Right renal cortex interstitium (tissue), 3 donors: ENCODE measurements at places on chromosomes 3 and 15. TPM values are rescaled to one million over a fixed set of nuclear protein-coding genes. Genes with fewer than 3 reads are reported as not detected.
A peak's percentile ranks its signal among the peaks of the same experiment; 100 is the strongest.

DNA sequence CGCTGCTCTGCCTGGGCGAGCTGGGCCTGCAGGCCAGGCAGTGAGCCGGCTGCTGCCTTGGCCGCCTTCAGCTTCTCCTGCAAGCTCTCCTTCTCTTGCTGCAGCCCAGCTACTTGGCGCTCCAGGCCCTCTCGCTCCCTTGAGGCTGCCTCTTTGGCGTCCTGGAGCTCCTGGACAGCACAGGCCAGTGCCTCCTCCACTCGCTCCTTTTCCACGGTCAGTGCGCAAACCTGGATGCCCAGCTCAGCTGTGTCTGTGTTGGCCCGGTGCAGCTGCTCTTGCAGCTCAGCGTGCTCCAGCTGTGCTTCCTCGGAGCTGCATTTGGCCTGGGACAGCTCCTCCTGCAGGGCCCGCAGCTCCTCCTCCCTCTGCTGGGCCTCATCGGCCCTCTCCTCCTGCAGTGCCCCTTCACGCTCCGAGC is 23.1 kb downstream of the CXCR6 start:
- DNase-seq = peak; percentile 6

- peak; percentile 87 for DNase-seq
Measured at GRCh38 chr15:82046666-82047452, 1.0 kb upstream of the MEX3B start.

The IMPG2 gene
- polyA plus RNA-seq = 0.33 TPM

DNA sequence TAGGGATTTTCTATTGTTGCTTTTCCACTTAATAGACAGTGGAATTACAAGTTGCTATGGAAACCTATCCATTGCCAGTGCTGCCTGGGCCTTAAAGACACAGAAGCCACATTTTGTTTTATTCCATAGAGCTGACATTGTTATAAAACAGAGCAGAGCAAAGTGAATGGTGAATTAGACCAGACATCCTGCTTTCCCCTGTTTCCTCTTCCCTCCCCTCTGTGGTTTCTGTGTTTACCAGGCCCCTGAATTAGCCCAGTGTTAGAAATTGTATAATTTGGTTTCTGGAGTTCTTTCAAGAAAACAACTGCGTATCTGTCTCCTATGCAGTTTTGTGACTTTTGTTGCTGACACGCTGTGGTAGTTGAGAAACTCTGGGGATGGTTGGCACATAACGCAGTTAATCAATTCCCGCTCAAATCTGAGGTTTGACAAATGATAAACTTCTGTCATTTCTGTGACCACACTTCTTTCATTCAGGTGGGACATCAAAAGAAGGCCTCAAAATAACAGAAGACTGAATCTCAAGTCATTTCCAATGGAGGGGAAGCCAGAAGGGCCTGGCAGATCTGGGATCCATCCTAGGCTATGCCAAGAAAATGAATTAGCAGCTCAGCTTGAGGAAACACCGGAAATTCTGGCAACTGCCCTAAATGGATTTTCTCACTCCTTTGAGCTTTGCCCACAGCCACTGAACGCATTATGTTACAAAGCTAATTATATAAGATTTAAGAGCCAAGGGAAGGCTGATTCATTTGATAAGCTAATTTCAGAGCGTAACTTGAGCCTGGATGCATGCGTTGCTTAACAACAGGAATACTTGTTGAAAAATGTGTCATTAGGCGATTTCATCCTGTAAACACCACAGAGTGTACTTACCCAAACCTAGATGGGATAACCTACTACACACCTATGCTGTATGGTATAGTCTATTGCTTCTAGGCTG is 46.9 kb downstream of the NR1D2 start:
- DNase-seq = peak; percentile 31

DNA sequence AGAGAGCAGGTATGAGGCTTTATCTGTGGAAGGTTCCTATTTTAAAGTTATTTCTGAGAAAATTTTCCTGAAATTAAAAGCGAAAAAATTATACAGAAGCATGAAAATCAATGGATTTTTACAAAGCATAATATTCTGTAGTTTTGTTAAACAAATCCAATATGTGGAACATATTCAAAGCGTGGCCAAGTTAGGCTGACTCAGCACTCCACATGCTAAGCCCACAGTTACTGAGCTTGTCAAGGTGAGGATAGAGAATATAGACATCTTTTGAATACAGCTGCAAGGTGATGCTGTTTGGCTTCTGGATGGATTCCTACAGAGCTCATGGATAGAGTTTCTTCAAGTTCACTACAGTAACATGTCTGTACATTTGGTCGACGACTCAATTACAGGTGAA is 302.5 kb downstream of the C3orf38 start:
- no peak for DNase-seq

GRCh38 chr3:150346981-150347863 is 60.9 kb upstream of the TSC22D2 start:
- DNase-seq = peak; percentile 21

DNA sequence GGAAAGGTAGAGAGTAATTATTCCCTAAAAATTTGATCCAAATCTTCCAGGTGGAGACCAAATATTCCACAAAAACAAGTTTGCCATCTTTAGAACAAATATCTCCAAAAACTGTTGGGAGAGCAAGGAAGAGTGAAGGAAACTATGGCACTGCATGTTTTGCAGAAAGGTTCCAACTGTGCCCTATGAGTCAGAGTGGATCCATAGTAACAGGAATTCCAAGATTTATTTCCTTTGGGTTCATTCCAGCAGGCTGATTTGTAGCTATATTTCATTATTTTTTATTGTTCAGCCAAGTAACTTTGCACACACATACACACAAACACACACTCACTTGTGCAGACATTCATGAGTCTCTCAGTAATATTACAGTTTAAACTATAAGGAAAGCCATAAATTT is 459.7 kb upstream of the EPHA6 start:
- DNase-seq = no peak

The DNAH12 gene
- 2.0 TPM for polyA plus RNA-seq

GRCh38 chr15:81166636-81167305 is 29.9 kb upstream of the IL16 start:
- no peak for DNase-seq

- no peak for DNase-seq
Measured at GRCh38 chr3:39168156-39168780, 14.9 kb upstream of the CSRNP1 start.

- no peak for DNase-seq
Measured at GRCh38 chr3:112671930-112672715, 31.2 kb upstream of the CCDC80 start.

DNA sequence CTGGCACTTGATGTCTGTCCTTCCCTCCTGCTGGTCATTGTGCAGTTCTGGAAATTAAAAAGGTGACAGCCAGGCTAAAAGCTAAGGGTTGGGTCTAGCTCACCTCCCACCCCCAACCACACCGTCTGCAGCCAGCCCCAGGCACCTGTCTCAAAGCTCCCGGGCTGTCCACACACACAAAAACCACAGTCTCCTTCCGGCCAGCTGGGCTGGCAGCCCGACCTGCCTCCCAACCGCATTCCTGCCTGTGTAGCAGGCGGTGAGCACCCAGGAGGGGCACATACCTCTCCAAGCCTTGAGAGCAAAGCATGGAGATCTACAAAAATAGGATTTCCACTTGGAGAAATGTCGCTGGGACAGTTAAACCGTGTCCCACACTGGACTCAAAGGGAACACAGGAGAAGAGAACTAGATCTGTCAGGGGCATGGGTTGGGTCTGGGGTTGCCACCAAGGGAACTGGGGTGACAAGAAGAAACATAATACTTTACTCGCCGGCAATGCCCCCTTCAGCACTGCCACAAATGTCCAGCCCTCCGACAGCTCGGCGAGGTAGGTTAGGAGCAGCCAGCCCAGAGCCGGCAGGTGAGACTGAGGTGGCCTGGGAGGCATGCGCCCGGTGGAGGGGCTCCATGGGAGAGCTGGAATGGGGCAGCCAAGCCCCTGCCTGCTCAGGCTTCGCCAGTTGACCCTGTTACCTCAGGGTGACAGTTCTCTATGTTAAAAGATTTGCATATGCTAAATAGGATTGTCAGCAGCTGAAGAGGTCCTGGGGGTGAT is 52.2 kb downstream of the EXOG start:
- DNase-seq = no peak

The HTR3E gene
- polyA plus RNA-seq = not detected

- DNase-seq = no peak
Measured at GRCh38 chr3:38519000-38519399, 22.9 kb downstream of the EXOG start.

The SLC6A11 gene
- polyA plus RNA-seq = 0.06 TPM

- no peak for DNase-seq
Measured at GRCh38 chr3:24286405-24286804, 208.2 kb downstream of the THRB start.

The KLHL6 gene
- polyA plus RNA-seq = 1.2 TPM
